Activated CD8-positive, alpha-beta memory T cell treated with anti-CD3 and anti-CD28 coated beads for 48 hours (primary cell): ENCODE measurements at places on chromosomes 1 and 21.

GRCh38 chr1:162822391-162823200 lies 32.1 kb downstream of the HSD17B7 start:
- DNase-seq = peak; percentile 2

DNA sequence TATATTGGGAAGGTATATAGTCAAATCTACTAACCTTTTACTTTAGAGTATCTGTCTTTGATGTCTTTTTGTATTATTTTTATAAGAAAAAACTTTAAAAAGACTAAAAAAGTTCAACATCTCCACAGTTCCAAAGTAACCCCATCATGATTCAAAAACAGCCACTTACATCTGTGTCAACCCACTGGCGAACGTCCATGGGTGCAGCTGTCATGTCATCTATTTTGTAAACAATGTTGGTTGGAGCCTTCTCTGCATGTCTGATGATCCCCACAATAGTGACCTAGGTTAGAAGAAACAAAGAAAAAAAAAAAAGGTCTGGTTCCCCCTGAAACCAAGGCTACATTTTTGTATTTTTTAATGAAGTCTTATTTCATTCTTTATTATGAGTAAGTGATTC lies 28.0 kb upstream of the SMPDL3B start:
- no peak for DNase-seq

DNA sequence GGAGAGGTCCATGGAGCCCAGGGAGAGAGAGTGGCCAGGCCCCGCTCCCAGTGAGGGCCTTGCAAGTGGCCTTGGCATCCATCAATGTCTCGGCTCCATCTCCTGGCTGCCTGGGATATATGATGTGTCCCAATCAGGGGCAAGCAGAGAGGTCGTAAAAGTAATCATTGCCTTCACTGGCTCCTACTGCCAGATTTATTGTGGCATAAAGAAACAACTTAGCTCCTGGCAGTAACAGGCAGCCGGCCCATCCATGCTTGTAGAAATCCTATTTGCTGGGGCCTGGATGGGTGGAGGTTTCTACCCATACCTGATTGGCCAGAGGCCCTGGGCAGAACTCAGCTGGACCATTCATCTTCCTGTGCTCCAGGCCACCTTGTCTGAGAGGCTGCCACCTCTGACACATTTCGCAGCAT lies 272.6 kb downstream of the MATN1 start:
- DNase-seq = no peak

DNA sequence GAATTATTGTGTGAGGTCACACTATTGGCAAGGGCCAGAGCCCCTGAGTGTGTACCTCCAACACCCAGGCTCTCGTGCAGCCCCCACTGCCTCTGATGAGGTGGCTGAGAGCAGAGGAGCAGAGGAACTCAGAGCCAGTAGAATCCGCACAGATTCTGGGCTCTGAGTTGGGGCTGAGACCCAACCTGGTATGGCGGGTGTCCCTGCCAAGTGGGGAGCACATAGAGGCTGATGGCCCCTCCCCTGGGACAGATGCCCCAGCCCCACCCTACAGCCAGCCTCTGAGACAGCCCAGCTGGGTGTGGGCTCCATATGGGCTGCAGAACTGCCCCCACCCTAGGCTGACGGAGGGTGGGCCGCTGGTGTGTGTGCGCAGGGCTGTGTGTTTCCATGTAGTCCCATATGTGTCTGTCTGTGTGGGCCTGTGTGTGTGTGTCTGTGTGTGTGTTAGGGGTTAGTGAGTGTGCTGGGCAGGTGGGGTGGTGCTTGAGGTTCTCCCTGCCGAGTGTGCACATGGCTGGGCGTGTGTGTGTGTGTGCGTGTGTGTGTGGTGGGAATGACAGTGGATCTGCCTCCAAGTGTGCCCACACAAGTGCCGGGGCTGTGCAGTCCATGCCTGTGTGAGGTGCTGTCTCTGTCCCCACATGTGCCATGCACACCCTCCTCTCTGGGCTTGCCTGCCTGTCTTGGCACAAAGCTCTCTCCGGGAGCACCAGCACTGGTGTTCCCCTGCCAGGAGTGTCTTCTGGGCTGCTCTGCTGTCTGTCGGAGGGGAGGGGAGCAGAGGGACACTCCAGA lies 24.4 kb downstream of the FOXO6 start:
- no peak for DNase-seq
